Astrocyte of the spinal cord (primary cell): ENCODE measurements at places on chromosomes 7 and 10.

DNA sequence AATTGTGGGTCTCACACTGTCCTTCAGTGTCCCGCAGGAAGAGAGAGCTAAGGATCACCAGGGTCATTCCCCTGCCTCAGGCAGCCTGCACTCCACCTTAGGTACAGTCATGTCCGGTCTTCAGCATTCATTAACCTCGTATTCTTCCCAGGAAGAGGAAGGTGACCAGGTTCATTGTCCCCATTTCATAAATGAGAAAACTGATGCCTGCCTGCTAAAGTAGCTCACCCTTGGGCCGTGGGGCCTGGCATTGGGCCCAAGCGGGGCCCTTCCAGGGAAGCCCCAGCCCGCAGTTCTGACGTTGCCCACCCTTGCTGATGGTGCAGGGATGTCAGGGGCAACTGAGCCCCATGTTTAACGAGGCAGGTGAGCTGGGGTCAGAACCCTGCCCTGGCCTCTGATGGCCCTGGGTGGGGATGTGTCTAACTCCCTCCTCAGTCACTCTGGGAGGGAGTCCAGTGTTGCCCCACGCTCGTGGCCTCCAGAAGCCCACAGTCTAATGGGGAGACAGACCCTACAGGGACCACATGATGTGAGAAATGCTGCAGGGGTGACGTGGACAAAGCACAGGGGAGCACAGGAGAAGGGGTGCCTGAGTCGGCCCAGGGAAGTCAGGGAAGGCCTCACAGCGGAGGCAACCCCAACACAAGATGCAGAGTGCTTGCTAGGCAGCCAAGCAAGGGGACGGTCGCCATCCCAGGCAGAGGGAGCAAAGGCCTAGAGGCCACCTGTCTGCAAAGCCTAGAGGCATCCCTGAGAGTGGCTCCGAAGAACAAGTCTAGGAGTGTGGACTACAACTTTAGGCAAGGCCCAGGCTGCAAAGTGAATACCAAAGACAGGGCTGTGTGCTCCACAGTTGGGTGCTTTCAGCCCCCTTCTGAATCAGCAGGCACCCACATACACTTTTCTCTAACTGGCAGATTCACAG is 25.1 kb downstream of the DDIT4 start:
- DNase-seq: no peak

DNA sequence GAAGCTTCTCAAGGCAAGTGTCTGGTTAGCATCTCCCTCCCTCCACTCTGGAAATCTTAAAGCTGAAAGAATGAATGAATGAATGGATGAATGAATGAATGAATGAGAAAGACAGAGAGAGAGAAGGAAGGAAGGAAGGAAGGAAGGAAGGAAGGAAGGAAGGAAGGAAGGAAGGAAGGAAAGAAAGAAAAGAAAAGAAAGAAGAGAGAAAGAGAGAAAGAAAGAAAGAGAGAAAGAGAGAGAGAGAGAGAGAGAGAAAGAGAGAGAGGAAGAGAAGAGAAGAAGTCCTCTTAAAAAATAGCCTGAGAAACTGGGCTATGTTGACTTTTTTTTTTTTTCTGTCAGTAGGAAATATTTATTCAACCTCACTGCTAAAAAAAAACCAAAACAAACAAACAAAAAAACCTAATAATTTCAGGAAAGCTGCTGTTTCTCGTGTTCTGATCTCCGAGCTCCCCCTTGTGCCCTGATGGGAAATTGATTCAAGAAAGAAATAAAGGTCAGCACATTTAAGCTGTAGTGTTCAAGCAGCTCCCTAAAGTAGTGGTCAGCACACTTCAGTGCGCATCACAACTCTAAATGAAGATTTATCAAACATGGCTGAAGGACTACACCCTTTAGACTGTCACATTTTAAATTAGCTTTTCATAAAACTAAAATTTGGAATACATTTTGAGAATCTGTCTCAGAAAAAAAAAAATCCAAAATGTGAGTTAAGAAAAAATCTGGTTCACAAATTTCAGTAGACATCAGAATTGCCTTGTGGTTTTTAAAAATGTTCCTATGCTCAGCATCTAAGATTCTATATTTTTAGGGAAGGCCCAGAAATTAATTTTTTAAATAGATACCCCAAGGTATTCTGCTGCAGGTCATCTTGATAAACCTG is 154.3 kb downstream of the ELAPOR2 start:
- peak; percentile 24 for DNase-seq

DNA sequence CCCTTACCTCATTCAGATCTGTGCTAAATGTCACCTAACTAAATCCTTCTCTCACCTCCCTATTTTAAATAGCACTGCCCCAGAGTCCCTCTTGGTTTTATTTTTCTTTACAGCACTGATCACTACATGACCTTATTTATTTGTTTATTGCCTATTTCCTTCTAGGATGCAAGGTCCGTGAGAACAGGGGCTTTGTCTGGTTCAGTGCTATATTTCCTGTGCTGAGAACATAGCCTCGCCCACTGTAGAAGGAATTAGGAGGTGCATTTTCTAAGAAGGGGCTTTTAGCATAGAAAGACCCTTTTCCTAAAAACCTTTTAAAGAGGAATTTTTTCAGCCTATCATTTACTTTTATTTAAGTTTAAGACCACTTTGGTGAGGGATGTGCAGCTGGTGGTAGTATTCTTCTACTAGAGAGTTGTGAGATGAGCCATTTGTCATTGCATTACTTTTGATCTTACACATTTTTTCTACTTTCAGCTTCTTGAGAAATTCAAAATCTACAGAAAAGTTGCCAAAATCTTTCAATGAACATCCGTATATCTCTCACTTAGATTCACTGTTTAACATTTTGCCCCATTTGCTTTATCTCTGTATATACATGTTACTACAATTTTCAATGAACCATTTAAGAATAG is 13.5 kb upstream of the PCGF5 start:
- no peak for DNase-seq

GRCh38 chr10:74223755-74224529 is 72.9 kb downstream of the ADK start:
- DNase-seq: peak; percentile 72
